GM23338 (cell line): ENCODE measurements at places on chromosomes 13 and 19.

- DNase-seq: peak; percentile 59
Observed at GRCh38 chr19:3369337-3370213, 3.2 kb downstream of the NFIC start.

DNA sequence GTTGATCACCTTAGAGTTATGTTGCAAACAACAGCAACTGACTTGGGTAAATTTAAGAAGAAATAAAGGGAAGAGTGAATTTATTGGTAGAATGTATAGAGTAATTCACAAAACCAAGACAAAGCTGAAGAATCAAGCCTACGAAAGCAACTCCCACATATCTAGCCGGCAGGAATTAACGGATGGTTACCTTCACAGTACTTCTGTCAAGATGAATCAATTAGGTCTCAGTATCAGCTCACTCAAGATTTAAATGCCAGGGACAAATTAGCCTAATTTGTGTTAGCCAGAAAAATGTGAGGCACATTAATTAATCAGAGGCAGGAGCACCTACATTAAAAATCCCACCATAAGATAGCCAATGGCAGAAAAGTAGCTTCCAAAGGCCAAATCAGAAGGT is 10.7 kb downstream of the KPNA3 start:
- DNase-seq: no peak

GRCh38 chr19:28889941-28890670 is 322.8 kb downstream of the UQCRFS1 start:
- DNase-seq: no peak

- no peak for DNase-seq
Observed at GRCh38 chr19:19010551-19010950, 22.8 kb downstream of the SUGP2 start.

DNA sequence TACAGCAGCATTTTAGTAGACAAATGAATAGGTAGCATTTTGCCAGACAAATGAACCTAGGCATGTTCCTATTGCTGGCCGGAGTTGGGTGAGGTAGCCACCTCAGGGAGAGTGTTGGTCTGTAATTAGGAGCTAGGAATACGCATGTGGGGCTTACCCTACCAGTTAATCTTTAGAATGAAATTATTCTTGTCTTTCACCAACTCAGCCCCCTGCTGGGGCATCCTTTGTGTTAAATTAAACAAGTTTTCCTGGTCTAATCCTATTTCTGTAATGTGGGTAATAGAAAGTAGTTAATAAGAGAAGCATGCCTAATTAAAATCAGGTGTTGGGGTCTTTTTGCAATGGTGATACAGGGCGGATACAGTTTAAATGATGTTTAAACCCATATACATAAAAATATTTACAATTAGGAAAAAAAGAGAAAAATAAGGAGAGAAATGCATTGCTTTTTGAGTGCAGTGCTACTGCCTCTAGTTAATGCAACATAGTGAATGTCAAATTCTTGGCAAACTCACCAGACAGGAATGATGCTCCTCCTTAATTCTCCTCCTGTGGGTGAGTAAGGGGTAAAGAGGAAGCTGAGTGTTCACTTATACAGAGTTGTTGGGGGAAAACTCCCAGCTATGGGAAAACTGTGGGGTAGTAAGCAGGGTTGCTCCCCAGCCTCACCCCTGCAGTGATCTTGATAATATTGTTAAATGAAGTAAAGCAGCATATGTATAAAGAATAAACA is 276.4 kb upstream of the EDNRB start:
- DNase-seq: peak; percentile 21

GRCh38 chr19:1938071-1938470 is 2.9 kb upstream of the CSNK1G2 start:
- DNase-seq: no peak

GRCh38 chr13:60090574-60090973 is 73.2 kb downstream of the DIAPH3 start:
- no peak for DNase-seq

GRCh38 chr19:17554968-17555479 is 425 bp upstream of the COLGALT1 start:
- DNase-seq: no peak

DNA sequence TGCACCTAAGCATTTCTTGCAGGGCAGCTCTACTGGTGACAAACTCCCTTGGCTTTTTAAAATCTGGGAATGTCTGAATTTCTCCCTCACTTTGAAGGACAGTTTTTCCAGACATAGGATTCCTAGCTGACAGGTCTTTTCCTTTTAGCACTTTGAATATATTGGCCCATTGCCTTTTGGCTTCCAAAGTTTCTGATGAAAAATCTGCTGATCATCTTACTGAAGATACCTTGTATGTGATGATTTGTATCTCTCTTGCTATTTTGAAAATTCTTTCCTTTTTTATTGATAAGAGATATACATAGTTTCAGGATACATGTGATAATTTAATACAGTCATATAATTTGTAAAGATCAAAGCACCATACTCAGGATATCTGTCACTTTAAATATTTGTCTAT is 211.1 kb downstream of the ZIC5 start:
- peak; percentile 41 for DNase-seq

DNA sequence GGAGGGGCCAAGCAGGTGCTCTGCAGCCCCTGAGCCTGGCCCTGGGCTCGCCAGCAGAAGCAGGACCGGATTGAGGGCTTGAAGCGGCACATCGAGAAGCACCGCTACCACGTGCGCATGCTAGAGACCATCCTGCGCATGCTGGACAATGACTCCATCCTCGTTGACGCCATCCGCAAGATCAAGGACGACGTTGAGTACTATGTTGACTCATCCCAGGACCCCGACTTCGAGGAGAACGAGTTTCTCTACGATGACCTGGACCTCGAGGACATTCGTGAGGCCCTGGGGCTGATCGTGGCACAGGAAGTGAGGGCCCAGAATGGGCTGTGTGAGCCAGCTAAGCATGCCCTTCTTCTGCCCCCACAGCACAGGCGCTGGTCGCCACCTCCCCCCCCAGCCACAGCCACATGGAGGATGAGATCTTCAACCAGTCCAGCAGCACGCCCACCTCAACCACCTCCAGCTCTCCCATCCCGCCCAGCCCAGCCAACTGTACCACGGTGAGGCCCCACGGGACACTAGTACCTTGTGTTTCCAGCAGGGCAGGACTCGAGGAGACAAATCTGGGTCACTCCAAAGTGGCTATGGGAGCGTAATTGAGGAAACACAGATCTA is 8.1 kb downstream of the CNOT3 start:
- DNase-seq: no peak

DNA sequence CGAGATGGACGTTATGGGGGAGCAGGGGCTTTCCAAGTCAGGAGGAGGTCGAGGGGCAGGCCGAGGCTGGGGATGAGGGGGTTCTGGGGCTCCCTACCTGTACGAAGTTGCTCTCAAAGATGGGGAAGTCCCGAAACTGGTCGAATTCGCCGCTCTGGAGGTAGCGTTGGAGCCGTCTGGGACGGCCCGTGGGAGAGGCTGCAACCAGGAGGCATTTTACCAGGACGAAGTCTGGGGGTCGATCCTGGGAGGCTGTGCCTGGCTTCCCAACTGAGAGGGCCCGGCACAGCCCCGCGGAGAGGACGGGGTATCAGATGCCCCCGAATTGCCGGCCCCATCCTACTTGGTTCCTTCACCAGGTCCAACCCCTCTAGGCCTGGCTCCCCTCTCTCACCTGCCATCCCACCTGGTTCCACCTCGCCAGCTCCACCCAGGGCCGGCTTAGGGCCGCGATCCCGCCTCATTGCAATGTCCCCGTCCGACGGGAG is 527 bp upstream of the EMC10 start:
- DNase-seq: no peak

GRCh38 chr19:13861392-13861713 is 15.6 kb upstream of the NANOS3 start:
- DNase-seq: no peak

GRCh38 chr13:20392530-20392929 is 133.1 kb downstream of the CRYL1 start:
- DNase-seq: no peak

DNA sequence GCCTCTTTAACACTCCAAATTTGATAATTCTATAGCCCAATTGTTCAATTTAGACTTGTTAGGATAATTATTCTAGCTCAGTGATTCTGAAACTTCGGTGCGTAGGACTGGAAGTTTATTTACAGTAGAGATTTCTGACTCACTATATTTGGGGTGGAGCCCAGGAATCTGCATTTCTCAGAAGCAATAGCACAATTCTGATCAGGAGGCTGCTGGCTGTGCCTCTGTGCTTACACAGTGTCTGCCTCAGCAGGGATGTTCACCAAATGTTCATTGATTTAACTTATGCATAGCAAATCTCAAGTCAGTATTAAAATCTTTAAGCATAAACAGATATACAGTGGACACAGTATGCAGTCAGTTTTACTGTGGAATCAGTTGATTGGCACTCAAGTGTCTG is 45.8 kb downstream of the ATP8A2 start:
- DNase-seq: no peak

DNA sequence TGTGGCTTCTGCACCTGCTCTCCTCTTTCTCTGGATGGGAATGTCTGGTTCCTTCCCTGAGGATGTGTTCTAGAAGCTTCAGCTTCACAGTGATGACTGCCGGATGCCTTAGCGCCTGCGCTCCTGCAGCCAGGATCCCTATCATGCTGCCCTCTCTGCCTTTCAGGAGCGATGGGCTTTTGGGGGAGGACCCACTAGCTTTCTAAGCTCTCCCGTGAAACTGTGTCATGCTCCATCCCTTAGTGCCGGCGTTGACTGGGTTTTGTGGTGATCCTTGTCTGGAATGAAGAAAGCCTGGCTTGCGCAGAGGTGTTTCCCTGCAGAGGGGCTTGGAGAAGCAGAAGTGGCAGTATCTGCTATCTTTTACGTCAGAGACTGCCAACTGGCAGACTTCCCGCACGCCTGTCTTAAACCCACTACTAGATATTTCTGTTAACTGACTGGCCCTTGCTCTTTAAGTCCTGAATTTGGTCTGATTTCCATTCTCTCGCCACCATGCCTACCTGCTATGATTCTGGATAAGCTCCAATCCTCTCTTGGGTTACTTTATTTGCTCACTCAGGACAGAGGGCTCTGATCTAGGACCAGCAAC is 3.8 kb upstream of the KMT2B start:
- DNase-seq: no peak

DNA sequence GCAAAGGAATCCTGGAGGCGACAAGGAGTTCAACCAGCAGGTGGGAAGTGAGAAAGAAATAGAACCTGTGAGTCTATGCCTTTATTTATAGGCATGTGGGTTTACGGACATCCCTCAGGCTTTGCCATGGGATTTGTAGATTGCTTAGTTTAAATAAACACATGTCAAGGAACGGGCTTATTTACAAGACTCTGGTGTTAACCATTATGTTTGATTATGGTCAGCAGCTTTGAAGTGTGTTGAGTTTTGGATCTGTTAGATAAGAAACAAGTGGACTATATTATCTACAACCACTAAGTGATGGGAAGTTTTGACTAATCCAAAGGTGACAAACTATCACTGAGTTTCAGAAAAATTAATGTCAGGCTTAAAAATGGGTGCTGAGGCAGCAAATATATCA is 143.2 kb downstream of the SLITRK5 start:
- no peak for DNase-seq
